ENCODE measurements at places on chromosomes 6 and 20. TPM values are rescaled to one million over a fixed set of nuclear protein-coding genes. Genes with fewer than 3 reads are reported as not detected.
A peak's percentile ranks its signal among the peaks of the same experiment; 100 is the strongest.

Gene OR2B6
- polyA plus RNA-seq = not detected

Gene AKIRIN2
- polyA plus RNA-seq = 20.2 TPM

Gene SLC32A1
- polyA plus RNA-seq = not detected

Gene MOG
- polyA plus RNA-seq = not detected

Gene C20orf204
- polyA plus RNA-seq = not detected

- no peak for DNase-seq
These were observed 11.1 kb downstream of the NRN1 start for GRCh38 chr6:5995658-5995948.

DNA sequence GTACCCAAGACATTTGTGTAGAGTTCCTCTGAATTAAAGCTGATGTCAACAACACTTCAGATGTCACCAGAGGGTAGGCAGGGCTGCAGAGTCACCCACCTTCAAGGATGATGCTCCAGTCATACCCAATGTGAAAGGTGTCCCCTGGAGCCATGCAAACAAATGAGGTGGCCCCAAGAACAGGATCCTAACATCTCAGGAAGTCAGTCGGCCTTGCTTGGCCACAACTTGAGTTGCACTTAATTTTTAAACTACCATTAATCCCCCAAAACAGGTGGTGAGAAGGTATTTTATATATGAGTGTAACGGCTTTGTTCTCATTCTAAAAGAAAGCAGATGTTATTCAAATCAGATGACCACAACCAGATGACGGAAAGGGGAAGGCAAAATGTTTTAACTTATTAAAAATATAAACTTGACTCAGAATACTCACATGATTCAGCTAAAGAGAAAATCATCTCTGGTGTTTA lies 21.1 kb upstream of the SERPINB1 start:
- no peak for DNase-seq

DNA sequence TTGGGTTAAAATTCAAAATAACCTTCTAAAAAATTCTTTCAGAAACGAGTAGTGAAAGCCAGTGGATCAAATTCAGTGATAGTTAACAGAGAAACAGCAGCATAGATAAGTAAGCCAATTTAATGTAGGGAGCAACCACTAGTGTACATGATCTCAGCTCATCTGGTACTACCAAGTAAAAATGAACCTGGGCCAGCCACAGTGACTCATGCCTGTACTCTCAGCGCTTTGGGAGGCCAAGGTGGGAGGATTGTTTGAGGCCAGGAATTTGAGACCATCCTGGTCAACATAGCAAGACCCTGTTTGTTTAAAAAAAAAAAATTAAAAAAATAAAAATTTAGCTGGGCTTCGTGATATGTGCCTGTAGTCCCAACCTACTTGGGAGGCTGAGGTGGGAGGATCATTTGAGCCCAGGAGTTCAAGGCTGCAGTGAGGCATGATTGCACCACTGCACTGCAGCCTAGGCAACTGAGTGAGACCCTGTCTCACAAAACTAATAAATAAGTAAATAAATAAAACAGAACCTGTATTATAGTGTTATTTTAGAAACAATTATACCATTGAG lies 32.4 kb downstream of the CBFA2T2 start:
- no peak for DNase-seq

DNA sequence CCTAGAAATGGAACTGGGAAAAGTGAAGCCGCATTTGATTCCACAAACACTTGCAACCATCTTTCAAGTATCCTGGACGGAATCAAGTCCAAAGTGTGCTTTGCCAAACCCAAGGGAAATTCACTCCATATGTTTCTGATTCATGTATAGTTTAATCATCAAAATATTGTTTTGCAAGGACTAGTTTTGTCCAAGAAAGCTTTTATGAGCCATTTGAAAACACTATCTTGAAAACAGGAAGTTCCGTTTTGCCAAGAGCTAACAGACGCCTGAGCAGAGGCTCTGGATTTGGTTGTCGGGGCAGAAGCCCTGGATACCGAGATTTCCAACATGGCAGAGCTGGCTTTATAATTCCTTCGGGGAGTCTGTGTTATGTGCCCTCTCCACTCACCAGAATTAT lies 251.1 kb downstream of the PHACTR1 start:
- no peak for DNase-seq

DNA sequence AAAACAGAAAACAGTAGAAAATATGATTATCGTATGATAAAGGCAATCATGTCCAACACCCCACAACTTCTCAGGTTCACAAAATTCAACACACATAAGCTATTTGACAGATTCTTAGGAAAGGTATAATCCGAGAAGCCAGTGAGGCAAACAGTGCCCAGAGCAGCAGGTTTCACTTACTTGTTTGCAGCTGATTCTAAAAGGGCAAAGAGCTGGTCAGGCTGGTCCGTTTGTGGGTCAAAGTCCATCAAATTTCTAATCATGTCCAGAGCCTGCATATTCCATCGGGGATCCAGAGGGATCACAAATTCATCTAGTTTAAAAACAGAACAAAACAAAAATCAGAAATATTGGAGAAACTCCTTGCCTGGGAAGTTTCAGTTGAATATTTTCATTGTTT lies 69.8 kb upstream of the LYRM2 start:
- DNase-seq = no peak

DNA sequence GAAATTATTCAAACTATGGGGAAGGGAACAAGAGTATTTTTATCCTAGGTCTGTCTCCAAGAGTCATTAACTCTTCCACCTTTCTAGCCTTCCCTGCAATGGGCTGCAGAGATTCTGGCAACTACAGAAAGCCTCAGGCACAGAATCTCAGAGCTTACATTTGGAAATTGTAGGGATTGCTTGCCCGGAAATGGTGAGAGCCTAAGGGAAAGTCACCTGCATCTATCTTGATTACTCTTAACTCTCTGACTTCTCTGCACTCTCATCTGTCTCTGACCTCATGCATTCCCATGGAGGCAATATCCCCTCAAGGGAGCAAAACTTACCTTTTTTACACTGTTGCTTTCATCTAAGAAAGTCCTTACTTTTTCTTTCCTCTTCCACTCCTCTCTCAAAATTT lies 513.2 kb upstream of the MARCKS start:
- DNase-seq = no peak

DNA sequence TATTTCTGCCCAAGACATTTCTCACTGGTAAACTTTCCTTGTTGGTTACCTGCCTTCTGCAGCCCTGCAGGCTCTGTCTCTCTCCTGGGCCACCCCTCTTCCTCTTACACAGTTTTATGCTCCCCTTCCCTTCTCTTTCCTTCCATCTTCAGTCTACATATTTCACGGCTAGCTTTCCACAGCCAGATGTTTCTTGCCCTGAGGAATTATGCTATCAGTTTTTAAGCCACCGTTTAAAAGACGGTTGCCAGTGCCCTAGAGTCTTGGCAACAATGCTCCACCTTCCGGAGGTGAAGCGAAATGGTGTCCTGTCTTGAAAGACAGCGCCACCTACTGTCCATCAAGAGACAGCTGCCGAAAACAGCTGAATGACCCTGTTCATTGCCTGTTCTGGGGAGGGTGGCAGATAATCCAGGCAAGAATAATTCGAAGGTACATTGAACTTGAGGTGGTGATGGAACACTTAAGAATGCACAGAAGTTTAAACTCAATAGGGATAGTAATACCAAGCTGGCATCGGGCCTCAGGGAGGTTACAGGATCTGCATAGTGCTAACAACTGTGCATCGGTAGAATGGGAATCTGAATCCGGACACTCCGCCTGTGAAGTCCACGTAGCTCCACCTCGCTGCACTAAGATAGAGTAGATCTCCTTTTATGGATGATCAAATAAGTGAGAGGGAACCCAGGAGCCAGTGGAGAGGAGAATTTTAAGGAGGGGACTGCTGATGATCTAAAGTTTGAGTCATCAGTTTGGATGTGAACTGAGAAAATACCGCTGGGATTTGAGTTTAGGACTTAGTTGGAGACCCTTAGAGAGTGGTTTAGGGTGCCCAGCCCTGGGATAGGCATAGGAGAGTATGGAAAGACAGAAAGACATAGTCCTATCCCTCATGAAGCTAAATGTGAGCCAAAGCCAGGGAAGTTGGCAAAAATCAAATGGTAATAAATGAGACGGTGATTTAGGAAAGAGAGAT lies 4.8 kb upstream of the TRIM40 start:
- peak; percentile 58 for DNase-seq

DNA sequence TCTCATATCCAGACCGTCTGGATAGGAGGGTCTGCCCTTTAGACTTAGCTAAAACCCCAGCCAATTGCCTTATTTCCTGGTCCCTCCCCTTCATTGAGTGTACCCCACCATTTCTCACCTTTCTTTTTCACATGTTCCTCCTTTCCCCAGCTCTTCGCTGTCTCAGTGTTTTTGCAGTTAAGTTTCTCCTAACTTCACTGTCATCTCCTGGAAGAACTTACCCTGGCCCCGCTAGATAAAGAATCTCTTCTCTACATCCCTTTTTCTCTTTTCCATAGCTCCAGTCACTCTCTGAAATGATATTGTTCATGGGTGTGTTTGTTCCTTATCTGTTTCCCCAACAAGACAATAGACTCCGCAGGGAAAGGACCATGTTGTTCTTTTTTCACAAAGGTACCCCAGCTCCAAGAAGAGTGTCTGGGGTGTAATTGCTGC lies 208.8 kb downstream of the TSHZ2 start:
- DNase-seq = no peak

DNA sequence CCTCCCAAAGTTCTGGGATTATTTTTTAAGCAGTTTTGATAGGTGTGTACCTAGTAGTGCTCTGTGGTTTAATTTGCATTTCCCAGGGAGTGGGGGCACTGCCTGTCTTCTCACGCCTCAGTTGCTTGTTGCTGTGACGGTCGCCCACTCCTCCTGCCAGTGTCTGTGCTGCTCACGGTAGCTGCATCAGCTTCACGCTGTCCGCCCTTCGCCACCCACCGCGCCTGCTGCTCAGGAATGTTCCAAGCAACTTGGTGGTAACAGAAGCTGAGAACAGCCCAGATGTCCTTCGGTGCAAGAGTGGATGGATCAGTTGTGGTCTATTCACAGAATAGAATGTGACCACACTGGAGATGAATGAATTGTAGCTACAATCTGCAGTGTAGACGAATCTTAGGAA lies 22.9 kb downstream of the DNAJC5 start:
- no peak for DNase-seq

GRCh38 chr6:3819161-3820110 lies 29.7 kb upstream of the FAM50B start:
- no peak for DNase-seq

GRCh38 chr6:12890171-12890790 lies 173.7 kb downstream of the PHACTR1 start:
- no peak for DNase-seq

- no peak for DNase-seq
These were observed 108.4 kb upstream of the SLC35B3 start for GRCh38 chr6:8543714-8544113.
